ENCODE measurements at places on chromosomes 1 and 21.

DNA sequence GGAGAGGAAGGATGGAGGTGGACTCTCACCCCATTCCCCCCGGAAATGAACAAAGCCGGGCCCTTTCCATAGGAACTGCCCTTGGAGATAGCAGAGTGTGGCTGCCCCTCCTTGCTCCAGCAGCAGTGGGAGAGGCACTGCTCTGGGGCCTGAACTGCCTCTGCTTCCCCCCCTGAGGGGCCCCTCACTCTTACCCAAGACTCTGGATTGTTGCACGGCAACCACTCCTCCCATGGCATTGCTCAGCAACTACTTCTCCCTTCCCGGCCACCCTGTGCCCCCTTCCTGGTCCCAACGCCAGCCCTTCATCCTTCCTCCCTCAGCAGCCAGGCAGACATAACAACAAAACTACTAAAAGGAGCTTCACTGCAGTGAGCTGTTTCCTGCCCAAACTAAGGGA lies 3.0 kb upstream of the ACKR1 start:
- no peak for DNase-seq

DNA sequence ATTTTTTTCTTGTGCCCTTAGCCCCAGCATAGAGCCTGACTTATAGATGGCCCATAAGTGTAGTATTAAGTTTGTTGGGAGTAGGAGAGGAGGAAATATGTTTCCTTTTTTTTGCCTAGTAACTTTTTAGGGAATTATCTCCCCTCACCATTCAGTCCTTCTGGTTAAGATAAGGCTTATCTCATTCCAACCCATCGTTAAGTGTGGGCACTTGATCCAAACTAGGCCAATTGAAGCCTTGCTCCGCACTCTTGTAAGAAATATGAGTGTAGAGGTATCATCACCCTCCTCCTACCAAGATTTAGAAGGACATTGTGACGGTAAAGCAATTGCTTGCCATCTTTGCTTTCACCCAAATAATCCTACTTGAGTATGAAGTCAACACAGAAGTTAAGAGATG lies 8.8 kb upstream of the FGGY start:
- DNase-seq = no peak

- DNase-seq = no peak
Measured at GRCh38 chr21:37454869-37455503, 88.4 kb downstream of the DYRK1A start.

DNA sequence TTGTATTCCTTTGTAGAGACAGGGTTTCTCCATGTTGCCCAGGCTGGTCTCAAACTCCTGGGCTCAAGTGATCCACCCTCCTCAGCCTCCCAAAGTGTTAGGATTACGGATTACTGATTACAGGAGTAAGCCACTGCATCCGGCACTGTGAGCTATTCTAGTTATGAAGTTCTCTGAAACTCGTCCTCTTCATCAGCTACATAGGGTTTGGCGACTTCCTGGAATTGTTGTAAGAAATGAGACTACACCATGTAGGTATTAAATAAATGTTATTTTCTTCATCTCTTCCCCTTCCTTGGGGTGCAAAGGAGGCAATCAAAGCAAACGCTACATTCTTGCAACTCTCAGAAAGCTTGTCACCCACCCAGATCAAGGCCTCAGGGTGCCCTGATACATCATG lies 131.2 kb upstream of the TIAM1 start:
- DNase-seq = no peak

GRCh38 chr1:208731981-208732821 lies 488.0 kb upstream of the PLXNA2 start:
- no peak for DNase-seq

DNA sequence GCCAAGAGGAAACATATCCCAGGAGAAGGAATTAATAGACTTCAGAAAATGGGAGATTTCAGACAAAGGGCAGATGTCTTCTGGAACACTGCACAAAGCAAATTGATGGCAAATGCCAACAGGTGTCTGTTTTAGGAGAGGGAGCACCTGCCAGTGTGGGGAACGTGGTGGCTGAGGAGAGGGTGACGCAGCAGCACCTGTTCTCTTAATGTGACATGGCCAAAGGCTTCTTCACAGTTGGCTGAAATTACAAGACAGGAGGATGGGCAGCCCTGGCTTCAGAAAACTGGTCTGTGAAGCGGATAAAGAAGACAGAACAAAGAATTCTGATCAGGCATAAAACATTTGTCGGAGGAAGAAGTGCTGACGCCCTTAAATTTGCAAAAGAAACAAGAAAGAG lies 178.7 kb upstream of the RUNX1 start:
- no peak for DNase-seq

DNA sequence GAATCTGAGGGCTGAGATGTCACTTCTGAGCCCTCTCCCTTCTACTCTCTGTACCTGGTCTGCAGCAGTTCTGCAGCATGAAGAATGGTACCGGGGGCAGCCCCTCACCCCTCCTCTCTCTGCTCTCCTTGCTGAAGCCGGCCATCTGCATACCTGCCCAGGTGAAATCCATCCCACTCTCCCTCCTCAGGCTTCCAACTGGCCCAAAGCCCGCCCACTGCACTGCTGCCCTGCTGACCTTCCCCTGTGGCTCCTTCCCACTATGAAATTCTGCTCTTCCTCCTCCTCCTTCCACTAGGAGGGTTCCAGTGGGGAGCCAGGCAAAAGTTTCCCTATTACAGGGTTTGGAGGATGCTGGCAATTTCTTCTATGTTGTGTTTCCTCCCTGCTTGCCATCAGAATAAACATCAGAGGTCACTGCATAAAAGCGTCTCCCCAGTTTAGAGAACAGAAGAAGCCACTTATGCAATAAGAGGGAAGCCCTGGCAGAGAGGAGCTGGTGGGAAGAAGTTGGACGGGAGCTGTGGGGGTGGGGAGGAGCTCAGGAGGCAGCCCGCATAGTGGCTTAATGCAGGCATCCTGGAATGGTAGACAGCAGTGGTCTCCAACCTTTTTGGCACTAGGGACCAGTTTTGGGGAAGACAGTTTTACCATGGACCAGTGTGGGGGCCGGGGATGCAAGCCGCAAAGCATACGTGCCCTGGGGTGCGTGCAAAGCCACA lies 30.3 kb downstream of the TMCO4 start:
- no peak for DNase-seq

- DNase-seq = no peak
Measured at GRCh38 chr1:160672789-160673695, 26.2 kb upstream of the SLAMF1 start.

GRCh38 chr1:161225178-161225533 lies 704 bp upstream of the TOMM40L start:
- no peak for DNase-seq

DNA sequence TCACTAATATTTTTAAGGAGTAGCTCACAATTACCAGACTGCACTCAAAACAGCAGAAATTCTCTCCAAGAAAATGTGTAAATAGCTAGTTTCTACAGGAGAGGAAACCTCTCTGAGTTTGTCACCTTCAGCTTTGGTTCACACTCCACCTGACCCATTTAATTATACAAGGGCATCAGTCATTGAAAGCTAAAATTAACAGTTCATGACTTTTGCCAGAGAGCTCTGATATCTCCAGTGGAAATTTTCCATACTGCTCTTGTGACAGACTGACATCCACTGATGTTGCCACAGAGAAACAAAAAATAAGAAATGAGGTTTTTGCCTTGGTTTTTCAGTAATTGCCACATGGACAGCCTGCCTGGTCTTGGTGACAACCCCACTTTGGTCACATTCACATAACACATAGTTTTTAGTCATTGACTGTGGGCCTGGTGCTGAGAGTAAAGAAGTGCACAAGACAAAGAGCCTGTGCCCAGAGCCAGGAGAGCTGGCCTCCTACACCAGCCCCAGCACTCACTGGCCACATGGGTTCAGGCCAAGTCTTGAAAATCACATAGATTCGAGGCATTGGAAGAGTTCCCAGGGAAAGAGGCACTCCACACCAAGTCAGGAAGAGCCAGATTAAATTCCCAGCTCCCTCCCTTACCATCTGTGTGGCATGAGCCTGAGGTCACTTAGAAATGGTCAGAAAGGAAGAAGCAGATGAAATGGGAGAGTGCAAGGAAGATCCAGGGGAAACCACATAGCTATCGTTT lies 13.8 kb upstream of the SIM2 start:
- no peak for DNase-seq

DNA sequence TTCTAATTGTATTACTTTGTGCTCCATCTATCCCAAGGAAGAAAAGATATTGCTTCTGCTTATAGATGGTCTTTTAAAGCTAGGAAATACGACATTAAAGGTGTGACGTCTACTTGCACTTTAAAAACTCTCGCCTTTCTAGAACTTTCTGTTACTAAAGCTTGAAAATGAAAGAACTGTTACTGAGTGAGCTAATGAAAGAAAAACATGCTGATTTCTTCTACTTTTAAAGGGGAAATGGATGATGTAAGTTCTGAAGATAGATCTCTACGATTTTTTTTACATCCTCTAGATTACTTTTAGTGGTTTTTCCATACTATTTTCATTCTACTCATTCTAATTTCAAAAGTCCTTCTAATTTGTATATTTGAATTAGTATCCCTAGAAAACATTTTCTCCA lies 387.5 kb downstream of the USP25 start:
- no peak for DNase-seq

GRCh38 chr1:1760345-1760650 lies 18.0 kb downstream of the NADK start:
- DNase-seq = no peak

- DNase-seq = no peak
Measured at GRCh38 chr1:108082738-108083562, 117.2 kb downstream of the SLC25A24 start.

DNA sequence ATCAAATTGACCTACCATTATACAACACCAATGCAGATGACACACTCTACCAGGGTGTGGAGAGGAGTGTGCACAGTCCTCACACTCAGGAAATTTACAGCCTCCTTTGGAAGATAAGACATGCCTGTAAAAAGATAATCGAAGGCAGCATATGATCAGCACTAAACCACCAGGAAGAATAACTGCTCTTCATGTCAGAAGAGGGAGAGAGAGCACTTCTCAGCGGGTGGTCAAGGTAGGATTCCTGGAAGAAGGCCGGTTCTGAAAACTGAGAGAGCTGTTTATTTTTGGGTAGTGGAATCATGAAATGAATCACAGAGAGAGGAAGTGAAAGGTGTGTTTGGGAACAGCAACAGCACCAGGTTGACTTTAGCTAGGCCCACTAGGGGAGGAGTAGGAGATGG lies 14.0 kb upstream of the ZNF697 start:
- DNase-seq = no peak

DNA sequence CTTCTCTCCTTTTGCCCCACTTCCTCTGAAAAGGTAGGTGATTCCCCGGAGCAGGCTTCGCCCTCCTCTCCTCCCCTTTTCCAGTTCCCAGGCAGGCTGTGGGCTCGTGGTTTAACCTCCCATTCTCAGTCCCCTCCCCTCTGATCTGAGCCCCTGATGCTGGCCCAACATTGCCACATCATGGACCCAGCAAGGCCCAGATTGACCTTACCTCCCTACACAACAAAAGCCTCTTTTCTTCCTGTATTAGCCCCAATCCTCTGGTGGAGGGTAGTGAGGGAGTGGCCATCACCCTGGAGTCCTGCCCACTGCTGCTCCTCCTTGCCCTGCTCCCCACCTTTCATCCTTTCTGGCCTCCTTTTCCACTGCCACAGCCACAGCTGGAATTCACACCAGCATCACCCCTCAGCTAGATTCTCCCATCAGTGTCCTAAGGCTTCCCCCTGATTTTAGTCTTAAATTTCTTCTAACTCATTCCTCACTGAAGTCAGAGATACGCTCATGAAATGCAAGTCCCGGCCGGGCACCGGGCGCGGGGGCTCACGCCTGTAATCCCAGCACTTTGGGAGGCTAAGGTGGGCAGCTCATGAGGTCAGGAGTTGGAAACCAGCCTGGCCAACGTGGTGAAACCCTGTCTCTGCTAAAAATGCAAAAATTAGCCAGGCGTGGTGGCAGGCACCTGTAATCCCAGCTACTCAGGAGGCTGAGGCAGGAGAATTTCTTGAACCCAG lies 7.0 kb upstream of the ZBTB48 start:
- no peak for DNase-seq

GRCh38 chr1:205229399-205229871 lies 1.7 kb downstream of the TMCC2 start:
- peak; percentile 44 for DNase-seq

- no peak for DNase-seq
Measured at GRCh38 chr1:244054924-244055263, 3.8 kb downstream of the ZBTB18 start.

DNA sequence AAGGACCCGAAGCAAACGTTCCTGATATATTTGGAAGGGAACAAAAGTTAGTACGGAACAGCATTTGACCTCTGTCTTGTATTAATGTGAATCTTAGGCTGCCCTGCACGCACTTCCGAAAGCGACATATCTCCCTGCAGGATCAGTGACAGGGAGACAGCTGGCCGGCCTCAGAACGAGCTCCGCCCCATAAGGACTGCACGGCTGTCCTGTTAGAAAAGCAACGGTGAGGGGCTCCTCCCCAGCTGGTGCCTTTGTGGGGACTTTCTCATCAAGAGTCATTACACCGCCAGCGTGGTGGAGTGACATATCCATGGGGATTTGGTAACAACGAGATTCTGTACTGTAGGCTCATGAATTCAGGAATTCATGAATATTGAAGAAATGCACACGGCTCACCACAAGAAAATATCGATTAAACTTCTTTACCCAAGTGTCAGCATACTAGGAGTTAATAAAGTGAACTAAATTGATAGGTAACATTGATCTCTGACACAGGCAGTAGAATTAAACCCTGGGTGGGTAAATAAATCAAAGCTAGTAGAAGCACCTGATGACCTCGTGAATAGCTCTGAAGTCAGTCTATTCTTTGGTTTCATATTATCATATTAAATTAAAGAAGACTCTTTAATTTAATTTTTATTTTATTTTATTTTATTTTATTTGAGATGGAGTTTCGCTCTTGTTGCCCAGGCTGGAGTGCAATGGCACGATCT lies 8.1 kb upstream of the GREM2 start:
- no peak for DNase-seq

GRCh38 chr1:36253161-36253862 lies 29.1 kb downstream of the THRAP3 start:
- DNase-seq = no peak

DNA sequence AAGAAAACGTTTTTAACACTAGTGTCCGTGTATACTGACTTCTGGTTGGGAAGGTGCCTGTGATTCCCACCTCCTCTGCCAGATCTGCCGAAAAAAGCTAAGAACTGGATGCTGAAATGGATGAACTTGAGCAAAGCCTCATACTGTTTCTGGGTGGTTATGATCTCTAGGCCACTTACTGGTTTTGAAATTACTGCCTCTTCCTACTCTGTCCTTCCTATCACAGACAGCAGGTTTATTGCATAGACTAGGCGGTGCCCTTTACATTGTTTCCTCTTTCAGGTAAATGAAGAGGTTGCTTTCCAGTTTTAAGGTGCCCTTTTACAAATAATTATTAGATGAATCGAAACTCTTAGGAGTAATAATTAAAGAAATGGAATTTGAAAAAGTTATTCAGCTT lies 27.5 kb downstream of the PEX14 start:
- DNase-seq = no peak
